ENCODE measurements at places on chromosomes 5 and 9.

DNA sequence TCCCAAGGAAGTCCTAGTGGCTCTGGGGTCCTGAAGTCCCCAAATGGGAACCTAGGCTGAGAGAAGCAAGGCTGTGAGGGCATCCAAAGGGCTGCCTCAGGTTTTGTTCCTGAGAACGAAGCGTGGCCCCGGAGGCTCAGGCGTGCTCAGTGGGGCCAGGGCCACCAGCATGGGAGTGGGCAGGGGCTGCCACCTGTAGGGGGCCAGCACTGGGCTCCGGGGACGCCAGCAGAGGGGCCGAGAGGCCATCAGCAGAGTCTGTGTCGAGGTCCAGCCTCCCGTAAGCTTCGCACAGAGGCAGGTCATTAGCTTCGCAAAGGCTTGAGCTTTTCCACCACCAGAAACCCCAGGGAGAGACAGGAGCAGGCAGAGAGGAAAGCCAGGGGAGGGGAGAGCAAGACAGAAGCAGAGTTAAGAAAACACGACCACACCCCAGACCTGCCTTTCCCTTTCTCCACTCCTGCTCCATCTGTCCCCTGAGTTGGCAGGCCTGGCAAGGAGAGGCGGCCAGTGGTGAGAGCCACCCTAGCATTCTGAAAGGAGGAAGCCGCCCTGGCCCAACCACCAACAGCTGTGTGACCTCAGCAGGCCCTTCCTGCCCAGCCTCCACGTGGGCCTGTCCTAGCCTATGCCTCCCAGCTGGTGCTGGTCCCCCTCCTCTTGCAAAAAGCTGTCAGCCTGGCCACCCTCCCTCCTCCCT, 5.5 kb upstream of the SURF6 start:
- DNase-seq: no peak

GRCh38 chr5:116671211-116671736, 96.7 kb upstream of the SEMA6A start:
- no peak for DNase-seq

DNA sequence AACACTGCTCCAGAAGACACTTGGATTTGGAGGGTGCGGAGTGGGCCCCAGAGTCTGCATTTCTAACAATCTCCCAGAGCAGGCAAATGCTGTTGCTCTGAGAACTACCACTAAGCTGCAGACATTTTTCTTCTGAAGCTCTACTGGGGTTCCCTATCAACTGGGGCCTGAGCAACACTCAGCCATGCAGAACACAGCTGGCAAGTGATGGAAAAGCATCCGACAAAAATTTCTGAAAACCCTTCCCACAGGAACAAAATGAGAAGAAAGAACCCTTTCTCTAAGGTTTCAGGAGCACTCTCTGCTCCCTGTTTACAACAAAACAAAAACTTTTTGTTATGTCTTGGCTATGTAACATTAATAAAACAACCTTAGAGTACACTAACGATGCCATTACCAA, 516.9 kb downstream of the CTNND2 start:
- no peak for DNase-seq

- no peak for DNase-seq
Measured at GRCh38 chr5:14238272-14238671, 95.1 kb downstream of the TRIO start.

GRCh38 chr5:67206929-67207328, 10.3 kb upstream of the CD180 start:
- peak; percentile 40 for DNase-seq

GRCh38 chr5:168292786-168293696, 1.6 kb downstream of the WWC1 start:
- DNase-seq: no peak

DNA sequence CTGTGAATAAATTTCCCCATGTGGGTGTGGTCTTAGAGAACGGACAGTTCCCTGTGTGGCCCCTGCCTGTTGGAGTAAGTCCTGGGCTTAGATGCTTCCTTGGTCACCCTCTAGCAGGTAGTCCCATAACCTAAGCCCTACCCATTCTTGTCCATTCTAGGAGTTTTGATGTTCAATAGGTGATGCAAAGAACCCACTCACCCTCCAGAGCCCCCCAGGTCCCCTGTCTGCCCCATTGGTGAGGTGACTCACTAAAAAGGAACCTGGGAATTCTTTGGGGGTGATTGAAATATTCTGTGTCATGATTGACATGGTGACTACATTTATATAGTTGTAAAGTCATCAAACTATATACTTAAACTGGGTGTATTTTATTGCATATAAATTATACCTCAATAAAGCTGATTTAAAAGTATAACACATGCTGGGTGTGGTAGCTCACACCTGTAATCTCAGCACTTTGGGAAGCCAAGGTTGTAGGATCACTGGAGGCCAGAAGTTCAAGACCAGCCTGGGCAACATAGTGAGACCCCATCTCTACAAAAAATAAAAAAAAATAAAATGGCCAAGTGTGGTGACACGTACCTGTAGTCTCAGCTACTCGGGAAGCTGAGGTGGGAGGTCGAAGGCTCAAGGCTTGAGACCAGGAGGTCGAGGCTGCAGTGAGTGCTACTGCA, 20.8 kb upstream of the GTF3C5 start:
- no peak for DNase-seq

- peak; percentile 25 for DNase-seq
Measured at GRCh38 chr5:175464074-175464941, 14.1 kb upstream of the SFXN1 start.

- DNase-seq: no peak
Measured at GRCh38 chr9:1880038-1880565, 135.0 kb upstream of the SMARCA2 start.

GRCh38 chr5:123180178-123180577, 91.1 kb downstream of the PRDM6 start:
- no peak for DNase-seq

DNA sequence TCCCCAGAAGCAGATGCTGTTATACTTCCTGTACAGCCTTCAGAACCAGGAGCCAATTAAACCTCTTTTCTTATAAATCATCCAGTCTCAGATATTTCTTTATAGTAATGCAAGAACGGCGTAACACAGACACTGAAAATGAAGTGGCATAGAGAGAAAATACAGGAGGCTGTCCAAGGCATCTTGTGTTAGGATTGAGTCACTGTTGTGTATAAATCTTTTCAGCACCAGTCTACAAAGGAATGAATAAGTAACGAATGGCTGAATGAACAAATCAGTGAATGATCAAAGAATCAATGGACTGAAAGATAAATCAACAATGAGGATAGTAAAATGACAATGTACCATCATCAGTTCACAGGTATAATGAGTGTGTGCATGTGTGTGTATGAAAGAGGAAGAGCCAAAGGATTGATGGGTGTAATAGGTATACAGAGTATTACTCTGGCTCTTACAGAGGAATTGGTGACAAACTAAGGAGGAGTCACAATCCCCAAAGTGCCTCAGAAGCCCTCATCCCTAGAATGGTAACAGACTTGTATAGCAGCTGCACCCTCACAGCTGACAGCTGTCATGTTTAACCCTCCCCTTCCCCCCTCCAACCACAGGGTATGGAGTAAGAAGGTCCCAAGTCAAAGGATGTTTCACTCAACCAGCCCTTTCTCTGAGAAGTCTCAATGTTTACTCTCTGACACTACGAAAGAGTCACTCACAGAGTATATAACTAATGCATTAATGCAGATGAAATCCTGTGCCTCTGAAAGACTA, 29.8 kb upstream of the MIER3 start:
- no peak for DNase-seq

DNA sequence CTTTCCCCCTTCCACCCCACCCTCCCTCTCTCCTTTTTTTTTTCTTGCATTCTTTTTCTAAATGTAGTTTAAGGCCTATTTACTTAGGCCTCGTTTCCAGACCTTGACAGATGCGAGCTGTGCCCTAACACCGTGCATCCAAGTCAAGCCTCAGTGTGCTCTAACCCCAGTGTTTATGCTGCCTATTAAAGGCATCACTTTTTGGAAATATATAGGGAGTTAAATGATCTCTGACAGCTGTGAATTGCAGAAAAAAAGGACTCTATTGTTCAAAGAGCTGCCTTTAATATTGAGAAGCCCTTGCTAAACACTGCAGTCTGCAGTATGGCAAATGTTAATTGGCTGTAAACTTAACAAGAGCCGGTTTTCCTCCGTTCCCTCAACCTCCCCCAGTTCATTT, 270.4 kb upstream of the TUT7 start:
- DNase-seq: no peak

DNA sequence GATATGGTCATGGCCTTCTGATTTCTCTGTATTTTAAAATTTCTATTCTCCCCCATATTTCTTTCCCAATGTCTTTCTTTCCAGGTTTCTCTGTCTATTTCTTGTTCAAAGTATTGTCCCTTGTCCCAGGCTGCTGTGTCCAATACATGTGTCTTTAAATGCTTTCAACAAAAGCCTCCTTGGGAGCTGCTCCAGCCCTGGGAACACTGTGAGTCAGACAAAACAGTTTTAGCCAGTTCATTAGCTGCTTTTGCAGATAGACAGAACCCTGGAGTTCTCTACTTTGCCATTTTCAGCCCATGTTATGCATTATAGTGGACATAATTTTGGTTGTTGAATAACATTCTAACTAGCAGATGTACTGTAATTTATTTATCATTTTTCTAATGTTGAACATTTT, 20.5 kb upstream of the JAK2 start:
- DNase-seq: no peak

GRCh38 chr5:78744951-78745534, 96.5 kb upstream of the LHFPL2 start:
- DNase-seq: no peak

DNA sequence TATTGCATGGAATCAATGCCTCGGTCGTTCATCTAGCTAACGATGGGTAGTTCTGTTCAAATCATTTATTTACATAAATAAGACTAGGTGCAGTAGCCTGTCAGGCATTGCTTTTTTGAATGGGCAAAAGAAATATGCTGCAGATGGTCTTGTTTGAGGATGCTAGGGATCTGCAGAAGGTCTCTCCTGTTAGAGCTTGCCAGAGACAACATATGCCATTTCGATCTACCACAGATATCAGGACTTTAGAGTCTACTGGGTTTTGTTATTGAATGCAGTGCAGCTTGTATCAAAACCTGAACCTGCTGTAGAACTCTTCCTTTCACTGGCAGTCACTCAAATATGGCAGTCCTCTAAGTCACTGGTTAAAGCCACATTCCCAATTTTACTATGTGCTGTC, 381.1 kb upstream of the CDH10 start:
- DNase-seq: no peak

GRCh38 chr9:19049917-19050636, 850 bp downstream of the RRAGA start:
- peak; percentile 7 for DNase-seq

DNA sequence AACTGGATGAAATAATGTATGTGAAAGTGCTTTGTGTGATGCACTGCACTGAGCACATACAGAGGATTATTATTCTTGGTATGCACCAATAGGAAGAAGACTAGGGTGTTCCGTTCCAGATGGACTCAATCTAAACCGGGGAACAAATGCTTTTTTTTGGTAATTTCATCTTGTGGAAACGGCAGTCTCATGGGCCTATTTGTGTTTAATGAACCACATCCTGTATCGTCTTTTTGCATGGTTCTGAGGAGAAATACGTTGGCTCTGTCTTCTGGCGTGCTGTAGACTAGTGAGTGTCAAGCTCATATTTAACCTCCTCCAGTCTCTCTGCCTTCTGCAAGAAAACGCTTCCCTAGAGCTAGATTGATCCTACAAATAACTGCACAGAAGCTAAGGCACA, 30.0 kb downstream of the TRIM32 start:
- no peak for DNase-seq

- DNase-seq: no peak
Measured at GRCh38 chr5:111472579-111472978, 39.8 kb downstream of the STARD4 start.

GRCh38 chr9:137160716-137161557, 8.9 kb downstream of the LRRC26 start:
- DNase-seq: no peak

DNA sequence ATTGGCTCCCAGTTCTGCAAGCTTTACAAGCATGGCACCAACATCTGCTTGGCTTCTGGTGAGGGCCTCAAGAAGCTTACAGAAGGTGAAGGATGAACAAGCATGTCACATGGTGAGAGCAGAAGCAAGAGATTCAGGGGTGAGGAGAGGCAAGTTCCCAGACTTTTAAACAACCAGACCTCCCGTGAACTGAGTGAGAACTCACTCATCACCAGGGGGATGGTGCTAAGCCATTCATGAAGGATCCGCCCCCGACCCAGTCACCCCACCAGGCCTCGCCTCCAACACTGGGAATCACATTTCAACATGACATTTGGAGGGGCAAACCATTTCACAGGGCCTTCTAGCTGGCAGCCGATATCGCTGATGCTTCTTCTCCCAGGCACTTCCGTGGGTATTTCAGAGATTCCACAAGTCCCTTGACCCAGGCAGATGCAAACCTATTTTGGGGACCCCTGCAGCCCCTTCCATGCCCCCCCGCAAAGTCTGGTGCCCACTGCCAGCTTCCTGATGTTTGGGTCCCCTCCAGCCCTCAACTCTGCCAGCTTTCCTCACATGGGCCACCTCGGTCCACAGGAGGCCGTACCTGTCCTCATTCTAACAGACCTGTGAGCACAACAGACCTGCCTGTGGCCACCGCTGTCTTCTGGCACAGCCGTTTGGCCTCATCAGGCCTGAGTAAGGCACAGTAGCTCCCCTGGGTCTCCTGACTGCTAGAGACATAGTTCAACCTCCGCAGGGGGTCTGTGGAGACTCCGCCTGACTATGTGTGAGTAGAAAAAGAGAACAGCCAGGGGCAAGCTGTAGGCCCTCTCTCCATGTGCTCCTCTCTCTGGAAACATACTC, 60.7 kb upstream of the ANGPTL2 start:
- DNase-seq: no peak

GRCh38 chr9:14212077-14212476, 101.9 kb downstream of the NFIB start:
- DNase-seq: no peak

DNA sequence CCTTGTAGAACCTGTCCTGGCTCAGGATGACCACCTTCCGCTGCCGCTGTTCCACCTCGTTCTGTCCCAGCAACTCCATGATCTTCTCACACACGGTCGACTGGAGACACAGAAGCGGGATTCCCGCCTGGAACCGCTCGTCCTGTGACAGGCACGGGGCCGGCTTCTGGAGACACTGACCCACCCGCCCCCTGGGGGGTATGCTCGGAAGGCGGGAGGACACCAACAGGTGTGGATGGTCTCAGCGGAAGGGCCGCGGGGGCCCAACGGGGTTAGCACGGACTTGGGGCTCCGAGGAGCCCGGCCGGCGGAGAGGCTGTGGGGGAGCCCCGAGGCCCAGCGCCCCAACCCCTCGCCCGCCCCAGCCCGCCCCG, 530 bp downstream of the UCK1 start:
- no peak for DNase-seq

All from stimulated activated CD8-positive, alpha-beta memory T cell treated with anti-CD3 and anti-CD28 coated beads, Interleukin-12 subunit alpha, Interleukin-12 subunit beta, amount 100 ng/mL, for 4 hours (primary cell).